ENCODE measurements at places on chromosomes 7 and 10.

DNA sequence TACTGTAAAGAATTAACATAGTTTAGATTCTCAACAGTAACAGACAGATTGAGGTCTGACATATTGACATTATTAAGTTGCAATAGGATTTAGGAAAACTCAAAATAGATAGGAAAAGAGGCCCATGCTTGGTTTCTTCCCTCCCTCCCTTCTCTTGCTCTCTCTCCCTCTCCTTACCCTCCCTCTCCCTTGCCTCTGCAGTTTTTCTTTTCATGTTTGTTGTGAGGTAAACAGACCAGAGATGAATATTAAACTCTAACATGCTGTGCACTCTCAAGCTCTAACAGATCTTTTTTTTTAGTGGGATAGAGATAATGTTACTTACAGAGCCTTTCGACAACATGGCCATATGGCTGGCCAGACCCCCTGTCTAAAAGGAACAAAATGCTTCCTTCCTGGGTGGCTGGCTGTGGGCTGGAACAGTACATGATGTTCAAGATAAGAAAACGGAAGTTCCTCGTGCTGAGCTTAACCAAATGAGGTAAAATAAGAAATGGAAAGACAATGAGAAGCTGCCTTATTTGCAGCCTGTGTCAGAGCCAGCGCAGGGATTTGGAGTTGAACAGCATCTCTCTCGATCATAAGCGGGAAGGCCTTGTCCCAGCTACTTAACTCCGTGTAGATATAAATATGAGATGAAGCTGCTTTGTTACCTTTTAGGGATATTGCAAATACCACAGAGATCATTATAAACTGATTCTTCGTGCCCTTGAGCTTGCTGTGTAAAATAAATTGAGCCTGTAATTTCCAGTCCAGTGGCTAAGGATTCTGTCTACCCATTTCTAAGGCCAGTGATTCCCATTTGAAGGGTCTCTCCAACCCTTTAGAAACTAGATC, 391.9 kb upstream of the NPVF start:
- no peak for DNase-seq

GRCh38 chr7:115060095-115060870, 138.4 kb downstream of the MDFIC start:
- no peak for DNase-seq

DNA sequence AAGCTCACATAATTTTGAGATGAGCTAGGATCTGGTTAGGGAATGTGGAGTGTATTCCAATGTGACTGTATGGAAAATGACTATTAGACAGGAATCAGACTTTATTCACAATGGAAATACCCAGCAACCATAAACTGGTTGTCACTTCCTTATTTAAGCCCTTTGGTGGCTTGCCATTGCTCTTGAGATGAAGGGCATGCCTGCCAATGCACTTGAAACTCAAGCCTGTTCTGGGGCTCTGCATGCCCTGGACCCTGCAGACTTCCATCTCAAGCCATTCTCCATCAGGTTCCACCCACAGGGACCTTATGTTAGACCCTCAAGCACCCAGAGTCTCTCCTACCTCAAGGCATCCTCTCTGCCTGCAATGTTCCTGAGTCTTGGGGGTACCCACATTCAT, 145.5 kb downstream of the MPP7 start:
- no peak for DNase-seq

- no peak for DNase-seq
These were observed 16.1 kb downstream of the BRAT1 start for GRCh38 chr7:2539031-2539911.

DNA sequence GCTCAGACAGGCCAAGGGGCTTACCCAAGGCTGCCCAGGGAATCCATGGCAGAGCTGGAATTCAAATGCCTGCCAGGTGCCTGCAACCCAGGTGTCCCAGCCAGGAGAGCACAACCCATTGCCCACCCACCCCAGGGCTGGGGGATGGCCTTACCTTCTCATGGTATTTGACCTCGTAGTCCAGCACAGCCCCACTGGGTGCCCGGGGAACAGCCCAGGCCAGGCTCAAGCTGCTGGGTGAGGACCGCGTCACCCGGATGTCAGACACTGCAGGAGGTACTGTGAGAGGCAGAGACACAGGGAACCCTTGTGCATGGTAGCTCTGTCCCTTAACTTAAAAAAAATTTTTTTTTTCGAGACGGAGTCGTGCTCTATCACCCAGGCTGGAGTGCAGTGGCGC, 9.0 kb downstream of the EPHB4 start:
- no peak for DNase-seq

DNA sequence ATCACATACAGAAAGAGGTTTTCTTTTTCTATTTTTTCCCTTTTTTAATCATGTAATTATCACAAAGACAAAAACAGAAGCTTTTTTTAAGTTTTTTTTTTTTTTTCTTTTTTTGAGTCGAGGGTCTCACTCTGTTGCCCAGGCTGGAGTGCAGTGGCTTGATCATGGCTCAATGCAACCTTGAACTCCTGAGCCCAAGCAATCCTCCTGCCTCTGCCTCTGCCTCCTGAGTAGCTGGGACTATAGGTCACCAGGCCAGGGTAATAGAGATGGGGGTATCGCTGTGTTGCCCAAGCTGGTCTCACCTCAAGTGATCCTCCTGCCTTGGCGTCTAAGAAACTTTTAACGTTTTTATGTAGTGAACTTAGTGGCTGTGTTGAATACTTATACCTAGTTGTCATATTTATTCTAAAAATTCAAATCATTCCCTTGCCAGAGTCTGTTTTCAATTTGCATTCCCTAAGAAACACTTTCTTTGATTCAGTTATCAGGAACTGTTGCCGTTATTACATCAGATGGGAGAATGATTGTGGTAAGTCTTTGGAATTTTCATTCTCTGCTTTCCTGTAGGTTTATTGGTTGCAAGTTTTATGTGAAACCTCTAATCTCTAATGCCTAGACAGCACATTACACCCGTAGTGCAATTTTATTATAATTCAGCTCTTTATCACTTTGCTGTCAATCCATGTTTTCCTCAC, 1.3 kb downstream of the LSM8 start:
- DNase-seq = peak; percentile 84
